HEK293T (cell line): ENCODE measurements at places on chromosomes 5 and 9.

DNA sequence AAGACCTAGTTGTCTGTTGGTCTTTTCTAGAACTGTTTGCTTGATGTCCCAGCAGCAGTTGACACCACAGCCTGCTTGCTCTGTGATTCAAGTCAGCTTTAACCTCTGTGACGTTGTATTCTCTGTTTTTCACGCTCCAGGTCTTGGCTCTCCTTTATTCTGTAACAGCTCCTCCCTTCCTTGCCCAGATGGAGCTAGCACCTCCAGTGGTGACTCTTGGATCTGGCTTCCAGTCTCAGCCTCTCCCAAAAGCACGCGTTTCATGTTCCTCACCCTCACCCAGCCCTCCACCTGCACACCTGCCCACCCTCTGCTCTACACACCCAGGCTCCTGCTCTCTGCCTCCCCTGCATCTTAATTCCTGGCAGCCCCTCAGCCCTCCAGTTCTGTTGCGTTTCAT, 50.6 kb downstream of the DMRT1 start:
- no peak for DNase-seq

- DNase-seq: peak; percentile 15
These were observed 628.0 kb upstream of the ADAMTS16 start for GRCh38 chr5:4511996-4512656.

DNA sequence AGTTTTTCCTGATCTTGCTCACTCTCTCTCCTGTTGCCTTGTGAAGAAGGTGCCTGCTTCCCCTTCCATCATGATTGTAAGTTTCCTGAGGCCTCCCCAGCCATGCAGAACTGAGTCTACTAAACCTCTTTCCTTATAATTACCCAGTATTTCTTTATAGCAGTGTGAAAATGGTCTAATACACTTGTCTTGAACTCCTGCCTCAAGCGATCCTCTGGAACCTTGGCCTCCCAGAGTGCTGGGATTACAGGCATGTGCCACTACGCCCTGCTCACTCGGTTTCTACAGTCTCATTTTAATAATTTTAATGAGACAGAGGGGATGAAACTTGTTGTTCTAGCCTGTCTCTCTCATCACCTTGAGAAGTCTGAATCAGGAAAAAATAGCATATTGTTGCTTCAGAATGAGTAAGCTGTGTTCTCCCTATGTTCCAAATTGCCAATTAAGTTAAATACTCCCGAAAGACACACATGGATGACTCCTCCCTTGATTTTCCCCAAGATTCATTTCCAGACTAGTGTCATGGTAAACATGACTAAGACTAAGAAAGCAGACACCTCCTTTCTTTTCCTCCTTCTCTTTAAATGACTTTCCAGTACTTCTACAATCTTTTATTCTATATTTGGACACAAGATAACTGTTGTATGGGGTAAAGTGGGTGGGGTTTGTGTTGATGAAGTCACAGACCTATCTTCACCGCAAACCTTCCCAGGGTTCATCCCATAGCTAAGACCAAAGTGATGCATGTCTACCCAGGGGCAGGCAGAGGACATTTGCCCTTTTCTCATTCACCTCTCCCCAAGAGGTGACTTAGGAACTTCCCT, 7.8 kb upstream of the DNAJC18 start:
- no peak for DNase-seq

DNA sequence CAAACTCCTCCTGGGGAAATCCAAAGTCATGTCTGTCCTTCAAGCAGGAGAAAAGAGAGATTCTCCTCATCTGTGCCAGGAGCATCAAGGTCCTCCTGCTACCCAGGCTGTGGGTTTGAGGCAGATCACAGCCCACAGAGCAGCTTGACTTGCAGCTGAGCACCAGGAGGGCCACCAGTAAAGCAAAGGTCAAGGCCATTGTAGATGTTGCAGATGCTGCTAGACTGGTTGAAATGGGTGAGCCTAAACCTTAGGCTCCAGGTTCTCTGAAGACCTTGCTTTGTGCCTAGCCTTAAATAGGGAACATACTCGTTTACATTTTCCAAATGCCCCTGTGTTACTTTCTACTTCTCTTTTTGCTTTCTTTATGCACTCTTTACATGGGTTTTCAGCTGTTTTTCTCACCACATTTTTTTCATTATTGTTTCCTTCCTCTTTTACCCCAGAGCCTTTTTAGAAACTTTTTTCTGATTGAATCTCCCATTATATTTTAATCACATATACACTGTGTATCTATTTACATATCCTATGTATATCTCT, at the start of gene IFNA2:
Gene IFNA2 (minus strand): TSS at position 268 of the 540 bp plus-strand sequence. CDS start 69 bp downstream, at position 199.
- DNase-seq: no peak

DNA sequence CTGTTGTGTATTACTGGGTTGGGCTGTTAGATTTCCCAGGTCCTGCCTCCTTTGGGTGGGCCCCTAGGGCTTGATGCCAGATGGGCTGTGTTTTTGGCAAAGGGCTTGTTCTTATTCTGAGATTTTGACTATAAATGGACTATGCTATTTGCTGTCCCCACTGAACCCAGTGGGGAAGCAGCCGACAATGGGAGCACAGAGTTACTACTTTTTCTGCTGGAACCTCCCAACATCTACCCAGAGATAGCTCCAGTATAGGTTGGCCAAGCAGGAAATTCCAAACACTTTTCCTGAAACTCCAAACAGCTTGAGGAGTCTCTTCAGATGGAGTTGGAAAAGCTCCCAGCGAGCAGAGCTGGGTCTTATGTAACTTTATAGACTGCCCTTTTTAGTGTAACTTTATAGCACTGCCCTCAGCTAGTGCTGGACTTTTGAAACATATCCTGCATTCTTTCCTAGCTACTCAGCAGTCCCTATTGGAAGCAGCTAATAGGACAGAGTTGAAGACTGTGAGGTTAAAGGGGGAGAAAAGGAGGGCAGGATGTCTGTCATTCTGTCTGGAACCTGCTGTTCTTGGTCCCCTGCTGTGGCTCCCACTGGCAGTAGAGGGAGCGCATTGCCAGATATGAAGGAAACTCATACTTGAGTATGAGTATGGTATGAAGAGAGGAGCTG, 21.0 kb downstream of the RUSC2 start:
- no peak for DNase-seq

GRCh38 chr9:100466171-100466828, 6.6 kb upstream of the TMEFF1 start:
- no peak for DNase-seq

GRCh38 chr9:118163751-118164150, 459.5 kb downstream of the TLR4 start:
- DNase-seq: no peak

- DNase-seq: no peak
These were observed 129.5 kb upstream of the GAS1 start for GRCh38 chr9:87076825-87077224.

GRCh38 chr5:18299166-18299565, 664.9 kb downstream of the TAF11L14 start:
- no peak for DNase-seq

DNA sequence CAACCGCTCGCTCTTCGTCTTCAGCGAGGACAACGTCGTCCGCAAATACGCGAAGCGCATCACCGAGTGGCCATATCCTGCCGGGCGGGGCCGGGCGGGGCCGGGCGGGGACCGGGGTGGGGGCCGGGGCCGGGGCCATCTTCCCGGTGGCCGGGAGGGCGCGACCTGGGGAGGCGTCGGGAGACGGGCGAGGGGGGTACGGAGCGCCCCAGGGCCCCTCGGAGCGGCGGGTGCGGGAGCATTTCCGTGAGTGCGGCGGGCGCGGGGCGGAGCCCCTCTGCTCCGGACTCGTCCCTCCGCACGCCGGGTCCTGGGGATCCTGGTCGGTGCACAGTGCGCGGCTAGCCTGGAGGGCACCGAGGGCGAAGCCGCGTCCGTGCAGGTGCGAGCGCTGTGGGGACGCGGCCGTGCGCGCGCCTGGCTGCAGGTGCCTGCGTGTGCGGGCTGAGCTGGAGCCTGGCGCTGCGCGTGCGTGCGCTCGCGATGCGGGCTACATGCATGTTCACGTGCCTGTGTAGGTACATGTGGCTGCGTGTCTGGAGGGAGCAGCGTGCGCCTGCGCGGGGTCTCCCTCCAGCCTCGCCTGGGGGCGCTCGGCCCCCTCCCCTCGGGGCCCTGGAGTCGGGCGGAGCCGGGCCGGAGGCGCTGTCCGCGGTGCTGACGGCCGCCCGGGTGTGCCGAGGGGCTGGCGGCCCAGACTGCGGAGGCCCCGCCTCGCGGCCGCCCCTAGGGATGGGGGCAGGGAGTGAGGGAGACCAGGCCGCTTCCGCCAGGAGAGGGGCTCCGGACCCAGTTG, 762 bp downstream of the CACNA1B start:
- DNase-seq: peak; percentile 83

- no peak for DNase-seq
These were observed 362.8 kb upstream of the ADAMTSL1 start for GRCh38 chr9:18111146-18111545.

DNA sequence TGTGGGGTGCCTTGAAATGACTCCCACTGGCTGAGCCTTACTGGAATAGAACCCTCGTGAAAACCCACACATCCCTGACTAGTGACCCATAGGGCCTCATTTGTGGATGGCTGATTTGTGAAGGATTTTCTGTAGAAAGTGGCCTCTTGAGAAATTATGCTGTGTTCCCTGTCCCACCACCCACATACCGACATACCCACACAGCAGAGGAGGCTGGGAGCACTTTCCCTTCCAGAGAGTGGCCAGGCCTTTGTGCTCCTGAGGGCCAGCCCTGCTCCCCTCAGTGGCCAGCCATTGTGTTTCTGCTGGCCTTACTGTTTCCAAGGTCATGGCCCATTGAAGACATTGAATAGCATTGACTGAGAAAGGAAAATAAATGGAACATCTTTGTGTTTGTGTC, 29.6 kb downstream of the IL9 start:
- no peak for DNase-seq

- DNase-seq: no peak
These were observed 8.9 kb downstream of the MTX3 start for GRCh38 chr5:79982136-79982535.

DNA sequence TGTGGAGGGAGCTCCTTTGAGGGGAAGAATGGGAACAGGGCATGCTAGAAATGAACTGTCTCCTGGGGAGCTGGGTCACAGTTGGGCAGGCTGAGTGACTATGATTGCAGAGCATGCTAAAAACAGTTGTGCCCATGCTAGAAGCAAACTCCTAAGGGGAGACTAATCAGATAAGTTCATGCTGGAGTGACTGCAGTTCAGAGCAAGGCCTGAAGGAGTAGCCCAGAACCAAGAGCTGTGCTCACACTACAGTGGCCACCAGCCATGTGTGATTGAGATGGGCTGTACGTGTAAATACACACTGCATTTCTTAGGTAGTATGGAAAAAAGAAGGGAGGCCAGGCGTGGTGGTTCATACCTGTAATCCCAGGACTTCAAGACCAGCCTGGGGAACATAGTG, 10.3 kb upstream of the AK1 start:
- DNase-seq: no peak

- DNase-seq: no peak
These were observed 26.4 kb upstream of the TMOD1 start for GRCh38 chr9:97475059-97475458.

- DNase-seq: no peak
These were observed 296.1 kb downstream of the NDUFS4 start for GRCh38 chr5:53856506-53856905.

GRCh38 chr5:149322518-149322917, 22.8 kb upstream of the GRPEL2 start:
- no peak for DNase-seq

GRCh38 chr9:93826209-93826608, 128.9 kb downstream of the BARX1 start:
- DNase-seq: peak; percentile 1

DNA sequence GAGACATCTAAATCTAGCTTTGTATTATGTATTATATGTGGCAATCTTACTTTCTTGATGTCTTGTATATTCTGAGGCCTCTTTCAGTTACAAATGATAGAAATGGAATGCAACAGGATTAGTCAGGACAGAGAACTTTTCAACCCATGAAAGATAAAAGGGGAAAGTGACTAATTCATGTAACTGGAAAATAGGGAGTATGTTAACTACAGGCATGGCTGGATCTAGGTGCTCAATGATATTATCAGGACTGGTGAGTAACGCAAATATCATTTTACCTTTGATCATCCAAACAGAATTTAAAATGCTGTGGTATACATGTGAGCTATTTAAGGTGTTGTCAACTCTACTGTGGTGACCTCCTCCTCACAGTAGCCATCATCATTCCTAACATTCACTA, 215.7 kb upstream of the GLRA1 start:
- no peak for DNase-seq

- DNase-seq: no peak
These were observed 70.4 kb downstream of the MUSK start for GRCh38 chr9:110738982-110739381.

- no peak for DNase-seq
These were observed 119.5 kb upstream of the PLCXD3 start for GRCh38 chr5:41629897-41630296.

GRCh38 chr9:132201139-132201538, 39.3 kb downstream of the NTNG2 start:
- DNase-seq: no peak

GRCh38 chr9:135958485-135958884, 2.7 kb downstream of the UBAC1 start:
- no peak for DNase-seq

GRCh38 chr9:2718001-2718697, 839 bp downstream of the KCNV2 start:
- DNase-seq: no peak

GRCh38 chr9:120398286-120398685, 181.7 kb downstream of the CDK5RAP2 start:
- no peak for DNase-seq

DNA sequence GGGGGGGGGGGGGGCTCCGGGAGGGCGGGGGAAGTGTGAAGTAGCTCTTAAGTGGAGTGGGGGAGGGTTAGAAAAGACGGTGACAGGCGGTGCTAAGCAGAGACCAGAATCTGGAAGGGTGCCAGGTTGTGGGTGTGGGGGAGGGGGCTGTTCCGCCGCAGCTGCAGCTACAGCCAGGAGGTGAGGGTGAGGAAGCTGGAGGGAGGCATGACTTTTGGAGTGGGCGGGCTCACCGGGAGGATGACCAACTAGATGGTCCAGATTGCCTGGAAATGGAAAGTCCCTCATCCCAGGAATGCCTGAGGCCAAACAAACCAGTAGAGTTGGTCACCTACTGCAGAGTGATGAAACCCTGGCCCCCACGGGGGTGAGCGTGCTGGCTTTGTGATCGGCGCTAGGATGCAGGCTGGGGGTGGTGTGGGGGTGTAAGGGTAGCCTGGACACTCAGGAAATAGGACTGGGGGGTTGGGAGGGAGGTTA, 158.1 kb upstream of the SHB start:
- DNase-seq: peak; percentile 58

GRCh38 chr5:135318924-135319323, 80.1 kb downstream of the MACROH2A1 start:
- no peak for DNase-seq

GRCh38 chr5:77316871-77317661, 106.6 kb downstream of the PDE8B start:
- DNase-seq: no peak

GRCh38 chr5:43802651-43803050, 199.7 kb downstream of the NNT start:
- DNase-seq: no peak

DNA sequence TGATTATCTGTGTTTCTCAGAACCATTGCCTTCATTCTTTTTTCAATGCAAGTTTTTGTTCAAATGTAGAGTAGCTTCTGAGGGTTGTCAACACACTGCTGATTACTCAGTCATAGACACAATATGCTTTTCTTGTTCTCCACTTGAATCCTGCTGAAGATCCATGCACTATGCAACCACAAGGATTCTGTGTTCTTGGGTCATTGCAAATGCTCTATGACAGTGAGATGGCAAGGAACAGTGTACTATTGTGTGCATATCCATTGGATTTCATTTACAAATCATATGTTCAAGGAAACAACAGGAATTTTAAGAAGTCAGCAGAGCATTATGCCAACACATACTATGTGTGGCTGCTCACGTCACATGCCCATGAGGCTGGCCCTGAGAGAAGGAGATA, 1590.2 kb downstream of the EFNA5 start:
- no peak for DNase-seq
